Immature natural killer cell (primary cell): ENCODE measurements at places on chromosomes 11 and 22.

GRCh38 chr22:23401910-23402274 is 178.2 kb downstream of the IGLL1 start:
- DNase-seq: no peak

- peak; percentile 35 for DNase-seq
Measured at GRCh38 chr11:69670158-69670845, 4.9 kb downstream of the LTO1 start.

DNA sequence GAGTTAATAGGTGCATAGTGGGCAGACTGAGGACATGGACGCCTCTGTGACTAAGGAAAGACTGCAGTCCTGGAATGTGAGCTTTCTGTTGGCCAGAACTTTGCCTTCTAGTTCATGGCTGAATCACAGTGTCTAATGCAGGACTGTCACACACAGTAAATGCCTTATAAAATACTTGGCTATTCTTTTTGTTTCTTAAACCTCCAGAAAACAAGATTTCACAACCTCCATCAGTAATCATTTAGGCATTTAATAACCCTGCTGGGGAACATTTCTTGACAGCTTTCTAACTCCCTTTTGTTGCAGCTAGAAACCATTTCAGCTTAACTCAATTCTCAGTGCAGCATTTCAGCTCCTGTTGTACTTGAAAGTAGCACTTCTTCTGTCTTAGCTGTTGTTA is 335.8 kb upstream of the DDI1 start:
- no peak for DNase-seq

GRCh38 chr11:121304759-121305158 is 12.2 kb downstream of the SC5D start:
- DNase-seq: no peak

GRCh38 chr22:44385781-44386180 is 73.0 kb upstream of the SHISAL1 start:
- no peak for DNase-seq

GRCh38 chr11:78922859-78923625 is 348.4 kb upstream of the NARS2 start:
- DNase-seq: no peak

- DNase-seq: no peak
Measured at GRCh38 chr22:49012712-49013395, 814.8 kb downstream of the BRD1 start.

GRCh38 chr11:36019722-36020121 is 75.9 kb downstream of the LDLRAD3 start:
- no peak for DNase-seq

GRCh38 chr11:77208535-77208934 is 80.5 kb downstream of the MYO7A start:
- DNase-seq: no peak

GRCh38 chr22:32528984-32529982 is 54.7 kb downstream of the FBXO7 start:
- peak; percentile 41 for DNase-seq

DNA sequence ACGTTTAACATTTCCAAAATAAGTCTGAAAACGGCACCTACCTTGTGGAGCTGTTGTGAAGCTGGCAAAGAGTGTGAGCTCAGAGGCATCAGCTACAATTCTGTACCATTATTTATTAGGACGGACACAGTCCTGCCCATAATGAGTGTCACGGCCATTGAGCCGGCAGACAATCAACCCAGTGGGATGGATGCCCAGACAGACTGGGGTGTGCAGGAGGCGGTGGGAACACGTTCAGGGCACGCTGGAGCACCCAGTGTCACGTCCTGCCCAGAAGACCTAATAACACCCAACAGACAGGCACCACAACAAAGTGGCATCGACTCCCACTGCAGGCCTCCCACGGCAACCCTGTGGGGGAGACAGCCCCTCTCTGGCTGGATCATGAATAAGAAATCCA is 34.5 kb downstream of the TPST2 start:
- no peak for DNase-seq

GRCh38 chr11:63869171-63869591 is 30.3 kb downstream of the MARK2 start:
- no peak for DNase-seq

GRCh38 chr11:77109236-77110019 is 6.8 kb downstream of the OMP start:
- no peak for DNase-seq

DNA sequence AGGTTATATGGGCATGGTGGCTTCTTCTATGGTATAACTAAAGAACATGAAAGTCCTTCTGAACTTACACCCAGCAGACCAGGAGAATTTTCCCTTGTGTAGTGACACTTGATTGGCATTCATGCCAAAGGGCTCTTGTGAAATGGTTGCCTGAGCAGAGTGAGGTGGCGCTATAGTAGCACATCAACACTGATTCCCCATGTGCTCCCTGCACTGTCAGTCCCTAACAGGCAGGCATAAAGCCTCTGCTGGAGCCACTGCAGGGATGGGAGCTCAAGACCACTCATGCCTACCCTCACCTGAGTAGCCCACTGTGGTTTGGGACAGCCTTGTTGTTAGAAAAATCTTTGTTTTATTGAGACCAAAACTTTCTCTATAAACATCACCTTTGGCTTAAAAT is 92.6 kb upstream of the LIN7C start:
- DNase-seq: no peak

- DNase-seq: no peak
Measured at GRCh38 chr11:126154691-126155090, 56.8 kb downstream of the RPUSD4 start.

DNA sequence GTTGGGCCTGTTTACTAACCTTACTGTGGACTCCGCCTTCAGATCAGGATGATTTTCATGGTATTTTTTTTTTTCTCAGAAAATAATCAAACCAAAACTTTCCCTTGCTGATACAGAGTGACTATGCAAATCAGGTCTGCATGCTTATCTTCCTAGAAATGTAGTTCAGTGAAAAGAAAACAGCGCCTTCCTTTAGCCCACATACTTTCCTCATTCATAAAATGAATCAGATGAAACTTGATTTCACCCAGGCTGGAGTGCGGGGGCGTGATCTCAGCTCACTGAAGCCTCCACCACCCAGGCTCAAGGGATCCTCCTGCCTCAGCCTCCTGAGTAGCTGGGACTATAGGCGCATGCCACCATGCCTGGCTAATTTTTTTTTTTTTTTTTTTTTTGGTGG is 26.0 kb downstream of the ZNRF3 start:
- DNase-seq: no peak

GRCh38 chr22:45708145-45708544 is 36.5 kb downstream of the ATXN10 start:
- DNase-seq: no peak

- no peak for DNase-seq
Measured at GRCh38 chr11:59614277-59615119, 1.1 kb downstream of the OSBP start.

- no peak for DNase-seq
Measured at GRCh38 chr11:3809624-3809928, 1.2 kb downstream of the PGAP2 start.

- no peak for DNase-seq
Measured at GRCh38 chr11:66789097-66789890, 53.9 kb upstream of the RCE1 start.

DNA sequence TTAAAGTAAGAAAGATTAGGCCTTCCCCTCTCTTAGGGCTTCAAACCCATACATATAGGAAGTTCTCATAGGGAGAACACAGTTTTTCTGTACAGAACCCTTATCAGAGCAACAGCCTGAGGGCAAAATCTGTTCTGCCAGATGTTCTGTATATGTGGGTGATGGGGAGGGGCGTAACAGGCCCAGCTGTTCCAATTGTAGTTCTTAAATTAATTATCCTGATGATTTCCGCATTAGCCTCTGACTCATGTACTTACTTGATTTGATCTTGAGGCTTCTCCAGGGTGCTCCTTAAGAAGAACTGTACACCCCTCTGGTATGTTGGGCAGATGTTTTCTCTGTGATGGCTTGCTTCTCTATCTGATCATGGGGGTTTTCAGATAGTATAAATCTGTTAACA is 123.1 kb upstream of the C11orf87 start:
- no peak for DNase-seq

DNA sequence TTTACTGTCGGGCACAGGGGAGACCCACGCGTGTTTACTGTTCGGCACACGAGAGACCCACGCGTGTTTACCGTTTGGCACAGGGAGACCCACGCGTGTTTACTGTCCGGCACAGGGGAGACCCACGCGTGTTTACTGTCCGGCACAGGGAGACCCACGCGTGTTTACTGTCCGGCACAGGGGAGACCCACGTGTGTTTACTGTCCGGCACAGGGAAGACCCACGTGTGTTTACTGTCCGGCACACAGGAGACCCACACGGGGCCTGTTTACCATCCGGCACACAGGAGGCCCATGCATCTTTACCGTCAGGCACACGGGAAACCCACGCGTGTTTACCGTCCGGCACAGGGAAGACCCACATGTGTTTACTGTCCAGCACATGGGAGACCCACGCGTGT is 525.1 kb downstream of the BRD1 start:
- no peak for DNase-seq

DNA sequence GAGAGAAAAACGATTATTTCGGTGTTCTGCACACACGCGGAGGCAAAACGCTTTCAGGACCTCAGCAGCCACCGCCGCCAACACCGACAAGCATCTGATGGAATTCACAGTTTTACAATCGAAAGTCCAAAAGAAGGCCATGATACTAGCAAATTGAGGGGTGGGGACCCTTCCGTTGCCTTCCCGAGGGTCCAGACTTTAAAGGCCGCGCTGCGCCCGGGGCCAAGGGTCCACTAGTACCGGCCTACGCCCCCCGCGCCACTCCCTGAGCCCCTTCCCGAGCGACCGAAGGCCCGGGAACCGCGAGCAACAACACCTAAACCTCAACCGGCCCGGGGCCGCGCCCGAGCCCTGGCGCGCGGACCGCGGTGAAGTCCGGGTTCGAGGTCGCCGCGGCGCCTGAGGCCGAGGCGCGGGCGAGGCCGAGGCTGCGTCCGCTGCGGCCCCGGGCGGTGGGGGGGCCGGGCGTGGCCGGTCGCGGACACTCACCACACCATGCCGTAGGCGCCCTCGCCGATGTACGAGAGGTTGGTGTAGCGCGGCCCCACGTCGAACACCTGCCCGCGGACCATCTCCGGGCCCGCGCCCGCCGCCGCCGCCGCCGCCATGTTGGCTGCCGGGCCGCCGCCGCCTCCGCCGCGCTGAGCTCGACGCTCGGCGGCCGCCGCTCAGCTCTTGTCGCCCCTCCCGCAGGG is 465 bp downstream of the MAPK1 start:
- peak; percentile 40 for DNase-seq

DNA sequence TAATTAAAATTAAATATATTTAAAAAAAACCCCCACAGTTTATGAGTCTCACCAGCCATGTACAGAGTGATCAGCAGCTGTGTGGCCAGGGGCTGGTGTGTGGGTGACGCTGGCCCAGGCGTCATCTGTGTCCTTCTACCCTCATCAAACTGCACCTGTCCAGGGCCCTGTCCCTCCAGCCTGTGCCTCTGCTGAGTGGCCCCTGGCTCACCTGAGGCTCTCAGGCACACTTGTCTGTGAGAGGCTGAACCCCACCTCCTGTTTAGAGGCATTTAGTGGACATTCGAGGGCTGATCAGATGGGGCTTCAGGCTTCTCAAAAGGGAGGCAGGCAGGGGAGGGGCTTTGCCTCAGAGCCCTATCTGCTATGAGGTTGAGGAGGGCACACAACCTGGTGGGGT is 29.9 kb upstream of the SMIM38 start:
- no peak for DNase-seq

- no peak for DNase-seq
Measured at GRCh38 chr22:43154887-43155536, 3.7 kb downstream of the TSPO start.

DNA sequence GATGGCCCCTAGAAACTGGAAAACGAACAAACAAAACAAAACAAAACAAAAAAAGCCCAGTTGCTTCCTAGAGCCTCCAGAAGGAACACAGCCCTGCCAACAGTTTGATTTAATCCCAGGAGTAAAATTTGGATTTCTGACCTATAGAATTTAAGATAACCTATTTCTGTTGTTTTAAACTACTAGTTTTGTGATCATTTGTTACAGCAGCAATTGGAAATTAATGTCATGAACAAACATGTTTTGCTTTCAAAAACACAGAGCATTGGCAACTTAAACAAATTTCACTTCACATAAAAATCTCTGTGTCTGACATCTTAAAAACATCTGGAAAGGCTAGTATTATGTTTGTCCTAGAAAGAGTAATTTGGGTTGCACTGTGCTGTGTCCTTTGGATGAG is 437.3 kb downstream of the METTL15 start:
- no peak for DNase-seq

DNA sequence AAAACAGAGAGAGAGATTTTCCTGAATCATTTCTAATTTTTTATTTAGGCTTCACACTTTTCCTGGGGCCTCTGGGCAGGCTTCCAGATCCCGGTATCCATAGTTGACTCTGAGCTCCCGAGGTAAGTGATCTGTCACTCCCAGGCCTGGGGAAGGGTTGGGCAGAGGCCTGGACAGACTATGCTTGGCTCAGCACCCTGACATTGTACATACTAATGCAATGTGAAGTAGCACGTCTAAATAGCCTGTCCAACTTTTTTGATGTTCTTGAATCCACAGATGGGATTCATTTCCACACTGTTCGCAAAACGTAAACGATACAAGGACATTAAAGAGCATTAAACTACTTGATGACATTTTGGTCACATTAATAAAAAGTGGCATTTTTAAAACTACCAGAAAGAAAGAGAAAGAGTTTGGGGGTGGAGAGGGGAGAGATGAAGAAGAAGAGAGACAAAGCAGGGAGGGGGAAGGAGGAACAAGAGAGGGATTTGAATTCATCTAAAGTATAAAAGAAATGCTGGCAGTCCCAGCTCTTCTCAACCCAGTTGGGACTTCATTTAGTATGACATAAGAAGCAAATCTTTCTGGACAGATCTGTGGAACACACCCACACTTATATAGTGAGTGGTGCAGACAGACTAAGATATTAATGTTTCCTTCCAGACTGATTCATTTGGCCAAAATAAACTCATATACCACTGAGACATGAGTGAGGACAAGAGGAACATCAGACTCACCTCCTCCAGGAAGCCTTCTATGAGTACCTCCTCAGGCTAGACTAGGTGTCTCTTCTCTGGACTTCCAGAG is 514.2 kb downstream of the SOX6 start:
- DNase-seq: no peak

- DNase-seq: no peak
Measured at GRCh38 chr11:64581057-64581523, 9.9 kb upstream of the SLC22A12 start.

DNA sequence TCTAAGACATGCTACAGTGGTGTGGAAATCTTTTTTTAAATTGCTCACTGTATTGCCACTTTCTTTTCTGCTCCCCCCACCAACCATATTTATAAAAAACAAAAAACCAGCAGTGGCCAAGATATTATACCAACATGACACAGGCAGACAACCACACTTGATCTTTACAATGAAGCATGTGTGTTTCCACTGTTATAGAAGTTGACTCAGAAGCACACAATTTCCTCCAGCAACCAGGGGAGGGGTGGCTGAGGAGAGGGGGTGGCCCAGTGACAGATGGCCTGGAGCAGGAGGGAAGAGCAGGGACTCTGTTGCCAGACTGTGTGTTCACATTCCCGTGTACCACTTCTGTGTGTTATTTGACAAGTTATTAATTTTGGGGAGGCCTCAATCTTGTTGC is 14.8 kb downstream of the CD59 start:
- no peak for DNase-seq
